ENCODE measurements at places on chromosomes 4 and X.

DNA sequence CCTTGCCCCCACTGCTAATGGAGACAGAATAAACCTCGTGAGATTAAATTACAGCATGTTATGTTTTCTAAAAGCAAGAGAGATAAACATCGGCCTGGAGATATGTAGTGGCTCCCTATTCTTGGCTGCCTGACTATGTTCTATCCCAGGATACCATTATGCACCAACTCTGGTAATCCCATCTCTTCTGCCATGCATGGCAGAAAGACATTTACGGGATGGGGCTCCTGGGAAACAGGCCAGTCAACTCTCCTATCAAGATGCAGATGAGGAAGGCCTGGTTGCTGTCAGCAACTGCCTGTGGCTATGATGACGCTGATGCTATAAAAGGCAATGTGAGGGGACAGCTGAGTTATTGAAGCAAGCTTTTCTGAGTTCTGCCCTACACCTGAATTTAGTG, 166.2 kb upstream of the VCX3A start:
- H3K36me3 ChIP-seq: no peaks in the 10 kb centered on the region
- no peaks in the 10 kb centered on the region for H3K27me3 ChIP-seq
- no peak overlapping the region for H3K4me3 ChIP-seq
- no peaks in the 10 kb centered on the region for H3K4me1 ChIP-seq
- no peak for DNase-seq
- H3K27ac ChIP-seq: no peak overlapping the region

GRCh38 chr4:170008371-170008770, 17.8 kb downstream of the MFAP3L start:
- H3K4me1 ChIP-seq: peaks cover 21% of the 10 kb centered on the region
- no peaks in the 10 kb centered on the region for H3K36me3 ChIP-seq
- H3K27me3 ChIP-seq: peaks cover 67% of the 10 kb centered on the region
- peak overlapping the region; percentile 2 for H3K4me3 ChIP-seq
- no peak overlapping the region for H3K27ac ChIP-seq
- DNase-seq: no peak

- H3K4me3 ChIP-seq: no peak overlapping the region
- H3K27me3 ChIP-seq: no peaks in the 10 kb centered on the region
- no peaks in the 10 kb centered on the region for H3K4me1 ChIP-seq
- DNase-seq: no peak
Observed at GRCh38 chrX:134452596-134452995, 7.4 kb upstream of the HPRT1 start.

DNA sequence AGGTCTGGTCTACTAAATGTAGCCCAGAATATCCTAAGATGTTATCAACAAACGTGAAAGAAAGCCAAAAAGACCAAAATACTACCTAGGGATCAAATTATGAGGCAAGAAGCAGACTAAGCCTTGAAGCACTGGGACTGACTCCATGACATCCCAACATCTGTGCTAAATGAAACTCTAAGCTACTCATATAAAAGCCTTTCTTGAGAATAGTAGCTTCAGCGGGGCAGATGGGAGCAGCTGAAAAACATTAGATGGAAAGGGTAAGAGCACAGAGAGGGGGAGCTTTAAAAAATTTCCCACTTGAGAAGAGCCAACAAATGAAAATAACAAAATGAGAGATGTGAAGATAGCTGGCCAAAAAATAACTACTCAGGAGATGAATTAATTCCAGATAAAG, 81.7 kb downstream of the MAD2L1 start:
- no peak for DNase-seq
- no peak overlapping the region for H3K27ac ChIP-seq
- H3K4me1 ChIP-seq: no peaks in the 10 kb centered on the region
- H3K36me3 ChIP-seq: no peaks in the 10 kb centered on the region
- H3K27me3 ChIP-seq: no peaks in the 10 kb centered on the region

DNA sequence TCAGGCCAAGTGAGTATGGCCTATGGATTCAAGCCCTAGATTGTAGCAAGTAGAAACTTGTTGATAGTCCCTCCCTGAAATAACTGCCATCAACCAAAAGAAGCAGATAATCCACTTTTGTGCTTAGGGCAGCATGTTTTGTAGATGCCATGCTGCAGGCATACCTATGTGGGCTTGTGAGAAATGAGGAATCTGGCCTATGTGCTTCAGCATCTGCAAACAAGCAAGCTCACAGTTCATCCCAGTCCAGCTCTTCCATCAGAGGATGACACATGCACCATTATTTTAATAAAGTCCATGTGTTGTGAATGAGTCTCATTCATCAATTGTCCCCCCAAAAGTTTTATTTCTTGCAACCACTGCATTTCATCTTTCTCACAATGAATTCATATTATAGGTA, 421.9 kb upstream of the DIPK2B start:
- H3K27ac ChIP-seq: no peak overlapping the region
- no peaks in the 10 kb centered on the region for H3K4me1 ChIP-seq
- peaks cover 11% of the 10 kb centered on the region for H3K27me3 ChIP-seq
- no peaks in the 10 kb centered on the region for H3K36me3 ChIP-seq

GRCh38 chr4:51932684-51933083, 87.5 kb downstream of the LRRC66 start:
- no peak overlapping the region for H3K27ac ChIP-seq
- no peak for DNase-seq
- no peaks in the 10 kb centered on the region for H3K36me3 ChIP-seq
- H3K4me3 ChIP-seq: no peak overlapping the region

GRCh38 chrX:10239611-10240064, 82.9 kb downstream of the CLCN4 start:
- no peaks in the 10 kb centered on the region for H3K27me3 ChIP-seq
- H3K4me3 ChIP-seq: no peak overlapping the region
- no peaks in the 10 kb centered on the region for H3K4me1 ChIP-seq
- H3K36me3 ChIP-seq: no peaks in the 10 kb centered on the region
- H3K27ac ChIP-seq: no peak overlapping the region

DNA sequence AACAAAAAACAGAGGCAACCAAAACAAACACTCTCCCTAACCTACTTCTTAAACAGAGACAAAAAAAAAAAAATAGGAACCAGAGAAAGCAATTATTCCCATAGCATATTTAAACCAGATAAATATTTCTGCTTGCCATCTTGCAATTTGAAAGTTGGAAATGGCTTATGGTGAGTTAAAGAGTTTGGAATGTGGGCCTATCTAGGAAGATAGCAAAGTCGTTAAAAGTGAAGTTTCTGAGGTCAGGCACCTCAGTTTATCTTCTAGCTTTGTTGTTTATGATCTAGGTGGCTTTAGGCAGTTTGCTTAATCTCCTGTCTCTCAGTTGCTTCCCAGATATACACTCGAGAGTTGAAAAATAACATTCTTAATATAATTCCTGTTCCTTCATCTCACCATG, 284.2 kb downstream of the KCNIP4 start:
- H3K4me1 ChIP-seq: no peaks in the 10 kb centered on the region
- H3K27ac ChIP-seq: no peak overlapping the region
- DNase-seq: no peak
- no peak overlapping the region for H3K4me3 ChIP-seq

DNA sequence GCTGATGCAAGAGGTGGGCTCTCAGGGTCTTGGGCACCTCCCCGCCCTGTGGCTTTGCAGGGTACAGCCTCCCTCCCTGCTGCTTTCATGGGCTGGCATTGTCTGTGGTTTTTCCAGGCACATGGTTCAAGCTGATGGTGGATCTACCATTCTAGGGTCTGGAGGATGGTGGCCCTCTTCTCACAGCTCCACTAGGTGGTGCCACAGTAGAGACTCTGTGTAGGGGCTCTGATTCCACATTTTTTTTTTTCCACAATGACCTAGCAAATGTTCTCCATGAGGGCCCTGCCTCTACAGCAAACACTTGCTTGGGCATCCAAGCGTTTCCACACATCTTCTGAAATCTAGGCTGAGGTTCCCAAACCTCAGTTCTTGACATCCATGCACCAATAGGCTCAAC, 657.9 kb upstream of the CT83 start:
- no peak for DNase-seq
- no peaks in the 10 kb centered on the region for H3K27me3 ChIP-seq
- H3K36me3 ChIP-seq: no peaks in the 10 kb centered on the region
- H3K4me1 ChIP-seq: no peaks in the 10 kb centered on the region

- no peaks in the 10 kb centered on the region for H3K36me3 ChIP-seq
- DNase-seq: peak; percentile 100
- no peak overlapping the region for H3K4me3 ChIP-seq
- peaks cover 70% of the 10 kb centered on the region for H3K4me1 ChIP-seq
Observed at GRCh38 chr4:184329659-184330400, 112.2 kb upstream of the ENPP6 start.

DNA sequence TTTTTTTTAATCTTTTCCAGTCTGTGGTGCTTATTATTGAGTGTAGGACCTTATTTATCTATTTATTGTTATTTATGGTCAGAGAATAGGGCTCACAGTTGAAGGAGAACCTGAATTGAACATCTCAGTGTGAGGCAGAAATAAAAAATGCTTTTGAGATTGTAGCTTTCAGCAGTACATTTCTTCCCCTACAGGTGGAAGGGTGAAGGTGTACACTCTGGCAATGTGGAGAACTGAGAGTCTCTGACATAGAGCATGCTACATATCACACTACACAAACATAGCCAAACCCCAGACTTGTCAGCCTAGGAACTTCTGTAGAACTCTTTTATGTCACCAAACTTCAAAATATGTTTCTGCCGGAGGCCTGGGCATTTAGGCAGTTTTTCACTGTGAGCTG, 140.2 kb downstream of the STIM2 start:
- no peak for DNase-seq
- no peaks in the 10 kb centered on the region for H3K4me1 ChIP-seq
- H3K4me3 ChIP-seq: no peak overlapping the region
- H3K27me3 ChIP-seq: no peaks in the 10 kb centered on the region
- no peak overlapping the region for H3K27ac ChIP-seq

- no peak for DNase-seq
- no peaks in the 10 kb centered on the region for H3K4me1 ChIP-seq
- no peaks in the 10 kb centered on the region for H3K36me3 ChIP-seq
- no peak overlapping the region for H3K4me3 ChIP-seq
- no peaks in the 10 kb centered on the region for H3K27me3 ChIP-seq
Observed at GRCh38 chr4:149766135-149766534, 49.5 kb downstream of the IQCM start.

DNA sequence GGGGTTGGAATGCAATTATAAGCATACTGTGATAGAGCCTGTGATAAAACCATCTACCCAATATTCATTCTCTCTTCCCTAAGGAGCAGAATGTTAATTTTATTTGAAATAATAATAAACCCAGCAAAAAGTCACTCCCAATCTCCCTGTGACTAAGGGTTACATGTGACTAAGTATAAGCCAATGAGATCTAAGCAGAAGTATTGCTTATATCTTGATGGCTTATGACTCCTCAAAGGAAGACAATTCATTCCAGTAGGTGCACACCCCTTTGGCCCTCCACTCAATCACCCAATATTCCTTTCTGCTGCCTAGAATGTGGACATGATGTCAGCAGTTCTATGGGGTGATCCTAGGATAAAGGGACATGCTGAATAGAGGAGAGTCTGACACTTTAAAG, 224.6 kb downstream of the ADAMTS3 start:
- no peaks in the 10 kb centered on the region for H3K36me3 ChIP-seq
- no peaks in the 10 kb centered on the region for H3K4me1 ChIP-seq
- no peak for DNase-seq
- H3K27me3 ChIP-seq: no peaks in the 10 kb centered on the region

DNA sequence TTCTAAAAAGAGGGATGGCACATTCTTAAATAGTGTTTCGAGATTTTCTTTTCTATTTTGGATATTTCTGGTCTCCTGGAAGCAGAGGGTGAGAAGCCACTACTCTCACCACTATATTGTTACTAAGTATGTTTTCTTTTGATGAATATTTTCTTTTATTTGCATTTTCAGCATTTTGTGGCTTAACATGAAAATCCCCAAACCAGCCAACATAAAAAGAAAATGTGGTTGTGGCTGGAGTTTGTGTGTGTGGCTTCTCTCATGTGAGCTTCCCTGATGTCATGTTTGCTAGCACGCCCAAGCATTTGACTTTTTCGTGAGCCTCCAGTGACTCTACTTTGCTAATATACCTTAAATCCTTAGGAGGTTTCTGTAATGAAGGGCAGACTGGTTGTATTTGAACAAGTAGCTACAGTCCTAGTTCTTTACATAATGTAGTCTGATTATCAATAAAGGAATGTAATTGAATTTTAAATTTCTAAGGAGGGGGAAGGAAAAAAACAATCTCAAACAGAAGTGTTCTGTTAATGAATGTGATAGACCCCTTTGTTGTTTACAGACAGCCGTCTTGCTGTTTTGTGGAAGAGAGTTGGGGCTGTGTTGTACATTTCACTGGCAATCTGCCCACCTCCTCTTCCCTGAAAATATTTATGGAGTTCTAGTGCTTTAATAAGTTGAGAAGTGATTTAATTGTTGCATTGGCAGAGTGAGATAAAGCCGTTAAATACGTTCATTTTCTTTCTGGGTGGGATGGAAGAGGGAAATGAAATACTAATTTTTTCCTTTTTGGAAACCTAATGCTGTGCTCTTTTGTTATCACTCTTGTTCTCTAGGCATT, 114.6 kb downstream of the ARHGAP10 start:
- peaks cover 23% of the 10 kb centered on the region for H3K36me3 ChIP-seq
- DNase-seq: no peak

DNA sequence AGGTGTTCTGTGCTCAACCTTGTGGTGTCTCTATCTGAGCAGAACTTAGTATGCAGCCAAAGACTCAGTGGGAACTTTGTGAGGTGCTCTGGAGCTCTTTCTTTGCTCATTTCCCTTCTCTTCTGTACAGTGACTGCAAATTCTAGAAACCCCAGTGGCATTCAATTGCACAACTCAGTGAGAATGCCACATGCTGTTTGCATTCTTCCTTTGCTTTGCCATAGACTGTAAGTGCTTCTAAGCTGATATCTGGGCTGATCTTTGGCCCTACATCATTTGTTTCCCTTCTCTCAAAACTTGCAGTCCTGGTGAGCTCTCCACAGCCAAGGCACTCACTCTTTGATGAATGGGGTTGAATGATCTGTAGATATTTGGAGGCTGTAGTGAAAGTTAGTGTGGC, 7.0 kb downstream of the PNMA3 start:
- H3K27me3 ChIP-seq: no peaks in the 10 kb centered on the region
- no peak for DNase-seq
- H3K4me3 ChIP-seq: no peak overlapping the region
- no peak overlapping the region for H3K27ac ChIP-seq

GRCh38 chr4:2558301-2558700, 21.9 kb downstream of the FAM193A start:
- no peak overlapping the region for H3K27ac ChIP-seq
- H3K4me1 ChIP-seq: no peaks in the 10 kb centered on the region
- DNase-seq: no peak
- H3K36me3 ChIP-seq: peaks cover 2% of the 10 kb centered on the region
- H3K27me3 ChIP-seq: no peaks in the 10 kb centered on the region

- H3K4me3 ChIP-seq: no peak overlapping the region
- no peaks in the 10 kb centered on the region for H3K36me3 ChIP-seq
- no peak overlapping the region for H3K27ac ChIP-seq
- peaks cover 78% of the 10 kb centered on the region for H3K27me3 ChIP-seq
Observed at GRCh38 chrX:15870310-15870709, 15.7 kb upstream of the AP1S2 start.

GRCh38 chr4:184168406-184169019, 49.2 kb downstream of the ENPP6 start:
- peaks cover 12% of the 10 kb centered on the region for H3K27me3 ChIP-seq
- H3K4me1 ChIP-seq: peaks cover 4% of the 10 kb centered on the region
- peak; percentile 53 for DNase-seq
- no peak overlapping the region for H3K27ac ChIP-seq

- H3K4me3 ChIP-seq: no peak overlapping the region
- no peak overlapping the region for H3K27ac ChIP-seq
- no peaks in the 10 kb centered on the region for H3K36me3 ChIP-seq
- peaks cover 90% of the 10 kb centered on the region for H3K27me3 ChIP-seq
- no peaks in the 10 kb centered on the region for H3K4me1 ChIP-seq
Observed at GRCh38 chr4:41748074-41748570, 403 bp downstream of the PHOX2B start.

Data from CD14-positive monocyte (primary cell).